ENCODE measurements at places on chromosomes 3 and 15.

DNA sequence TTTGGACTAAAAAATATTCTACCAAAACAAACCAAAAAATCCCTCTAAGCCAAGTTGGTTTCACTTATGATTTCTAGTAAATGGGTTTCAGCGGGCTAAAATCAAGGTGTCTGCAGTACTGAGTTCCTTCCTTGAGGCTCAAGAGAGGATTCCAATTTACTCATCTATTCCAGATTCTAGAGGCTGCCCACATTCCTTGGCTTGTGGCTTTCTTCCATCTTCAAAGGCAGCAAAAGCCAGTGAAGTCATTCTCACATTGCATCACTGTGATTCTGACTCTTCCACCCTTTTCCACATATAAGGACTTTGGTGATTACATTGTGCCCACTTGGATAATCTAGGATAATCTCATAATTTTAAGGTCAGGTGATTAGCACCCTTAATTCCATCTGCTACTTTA lies 48.1 kb downstream of the DPPA2 start:
- no peak for DNase-seq

DNA sequence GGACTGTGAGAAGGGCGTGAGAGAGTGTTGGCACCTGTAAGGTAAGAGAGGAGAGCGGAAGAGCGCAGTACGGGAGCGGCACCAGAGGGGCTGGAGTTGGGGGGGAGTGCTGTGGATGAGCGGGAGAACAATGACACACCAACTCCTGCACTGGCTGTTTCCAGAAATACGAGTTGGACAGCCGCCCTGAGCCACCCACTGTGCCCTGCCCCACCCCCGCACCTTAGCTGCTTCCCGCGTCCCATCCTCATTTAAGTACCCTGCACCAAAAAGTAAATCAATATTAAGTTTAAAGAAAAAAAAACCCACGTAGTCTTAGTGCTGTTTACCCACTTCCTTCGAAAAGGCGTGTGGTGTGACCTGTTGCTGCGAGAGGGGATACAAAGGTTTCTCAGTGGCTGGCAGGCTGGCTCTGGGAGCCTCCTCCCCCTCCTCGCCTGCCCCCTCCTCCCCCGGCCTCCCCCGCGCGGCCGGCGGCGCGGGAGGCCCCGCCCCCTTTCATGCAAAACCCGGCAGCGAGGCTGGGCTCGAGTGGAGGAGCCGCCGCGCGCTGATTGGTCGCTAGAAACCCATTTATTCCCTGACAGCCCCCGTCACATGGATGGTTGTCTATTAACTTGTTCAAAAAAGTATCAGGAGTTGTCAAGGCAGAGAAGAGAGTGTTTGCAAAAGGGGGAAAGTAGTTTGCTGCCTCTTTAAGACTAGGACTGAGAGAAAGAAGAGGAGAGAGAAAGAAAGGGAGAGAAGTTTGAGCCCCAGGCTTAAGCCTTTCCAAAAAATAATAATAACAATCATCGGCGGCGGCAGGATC lies at the start of gene SOX2:
Gene SOX2, plus strand, starts transcription at position 601 of the 811 bp plus-strand sequence. CDS start 436 bp downstream, outside the sequence.
- DNase-seq, result no peak

- DNase-seq, result no peak
These were observed 33.7 kb upstream of the SYNM start for GRCh38 chr15:99071091-99071680.

DNA sequence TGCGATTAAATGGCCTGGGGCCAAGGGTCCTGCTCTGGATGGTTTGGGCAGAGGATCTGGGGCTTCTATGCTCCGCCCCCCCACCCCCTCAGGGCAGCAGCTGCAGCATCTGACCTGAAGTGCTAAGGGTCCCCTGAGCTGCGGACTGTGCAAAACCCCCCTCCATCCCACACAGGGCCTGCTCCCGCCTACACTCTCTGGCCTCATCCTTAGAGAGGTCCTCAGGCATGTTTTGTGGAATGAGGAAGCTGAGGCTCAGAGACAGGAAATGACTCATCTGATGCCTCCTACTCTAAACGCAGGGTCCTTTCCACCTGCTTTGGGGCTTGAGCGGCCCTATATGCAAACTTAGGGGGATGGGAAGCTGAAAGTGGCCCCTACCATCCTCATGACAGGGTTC lies 59.5 kb upstream of the CTSH start:
- DNase-seq, result no peak

GRCh38 chr3:125318167-125318865 lies 56.8 kb downstream of the ZNF148 start:
- DNase-seq, result no peak

DNA sequence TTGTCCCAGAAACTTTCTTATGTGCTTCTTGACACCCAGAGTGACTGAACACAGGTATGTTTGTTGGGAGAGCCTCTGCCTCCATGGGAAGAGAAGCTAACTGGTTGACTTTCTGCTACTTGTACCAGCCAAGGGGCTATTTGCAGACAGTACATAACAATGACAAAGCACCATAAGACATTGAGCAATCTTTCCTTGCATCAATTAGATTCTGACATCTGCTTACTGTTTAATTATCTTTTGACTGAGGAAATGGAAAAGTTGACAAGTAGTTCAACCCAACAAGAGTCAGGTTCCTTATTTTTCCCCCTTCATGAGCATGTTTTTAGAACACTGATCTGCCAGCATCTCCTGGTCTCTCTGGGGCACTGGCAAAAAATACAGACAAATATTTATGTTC lies 157.7 kb downstream of the RPLP1 start:
- DNase-seq, result no peak

GRCh38 chr15:69755551-69756310 lies 303.1 kb downstream of the RPLP1 start:
- DNase-seq, result no peak

- no peak for DNase-seq
These were observed 13.5 kb downstream of the PPM1M start for GRCh38 chr3:52259035-52259434.

- DNase-seq, result no peak
These were observed 40.9 kb upstream of the PIK3R4 start for GRCh38 chr3:130787422-130788068.

- DNase-seq, result no peak
These were observed 68.1 kb upstream of the TLE3 start for GRCh38 chr15:70165716-70166284.

GRCh38 chr3:128794770-128795649 lies 69.0 kb downstream of the RAB7A start:
- peak; percentile 19 for DNase-seq

DNA sequence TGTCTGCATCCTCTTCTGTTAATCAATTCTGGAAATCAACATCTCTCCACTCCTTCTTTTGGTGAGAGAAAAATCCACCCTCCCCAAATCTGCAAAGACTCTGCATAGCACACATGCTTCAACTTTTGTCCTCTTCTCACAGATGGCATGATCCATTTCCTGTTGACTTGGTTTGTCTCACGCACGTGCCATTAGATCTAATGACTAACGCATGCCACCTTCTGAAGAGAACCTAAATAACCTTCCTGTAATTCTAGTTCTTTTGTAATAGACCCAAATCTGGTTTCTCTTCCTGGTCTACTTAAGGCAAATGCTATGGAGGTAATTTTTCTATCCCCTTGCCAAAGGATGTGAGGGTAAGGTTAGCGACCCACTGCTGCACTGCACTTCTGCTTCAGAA lies 51.0 kb upstream of the ATOSA start:
- DNase-seq, result no peak

DNA sequence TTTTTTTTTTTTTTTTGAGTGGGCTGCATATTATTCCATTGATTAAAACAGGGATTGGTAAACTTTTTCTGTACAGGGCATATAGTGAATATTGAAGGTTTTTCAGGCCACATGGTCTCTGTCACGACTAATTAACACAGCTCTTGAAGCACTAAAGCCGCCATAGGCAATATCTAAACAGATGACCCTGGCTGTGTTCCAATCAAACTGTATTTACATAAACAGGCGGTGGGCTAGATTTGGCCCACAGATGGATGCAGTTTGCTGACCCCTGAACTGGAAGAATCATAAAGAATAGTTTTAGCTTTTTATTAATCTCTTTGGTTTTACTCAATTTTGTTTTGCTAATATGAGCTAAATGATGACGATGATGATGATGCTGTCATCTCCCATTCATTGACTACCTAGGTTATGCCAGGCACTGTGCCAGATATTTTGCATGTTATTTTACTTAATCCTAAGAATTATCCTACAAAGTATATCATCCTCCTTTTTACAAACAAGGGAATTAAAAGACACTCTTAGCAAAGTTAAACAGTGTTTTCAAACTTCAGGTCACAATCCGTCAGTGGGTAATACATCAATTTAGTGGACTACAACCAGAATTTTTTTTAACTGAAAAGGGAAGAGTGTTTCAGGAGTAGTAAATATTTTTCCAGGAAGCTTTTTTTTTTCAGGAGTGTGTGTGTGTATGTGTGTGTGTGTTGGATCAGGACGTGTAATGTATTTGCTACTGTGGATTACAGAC lies 54.3 kb downstream of the LMCD1 start:
- DNase-seq, result no peak

DNA sequence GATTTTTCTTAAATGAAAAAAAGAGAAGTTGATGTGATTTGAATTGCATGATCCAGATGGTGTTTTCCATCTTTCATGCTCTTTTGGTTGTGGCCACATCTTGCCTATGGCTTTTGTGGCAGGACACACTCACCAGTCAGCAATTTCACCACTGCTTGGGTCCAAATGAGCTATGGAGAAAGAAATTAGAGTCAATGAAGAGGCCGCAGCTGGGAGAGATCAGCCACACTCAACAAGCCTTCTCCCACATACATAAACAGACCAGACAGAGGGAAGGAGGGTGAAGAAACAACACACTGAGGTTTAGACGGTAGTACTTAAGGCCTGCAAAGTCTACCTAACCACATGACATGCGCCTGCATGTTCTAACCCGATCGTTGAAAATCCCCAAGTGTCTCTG lies 110.7 kb upstream of the CDIN1 start:
- DNase-seq, result no peak

- DNase-seq, result no peak
These were observed 6.4 kb upstream of the MGA start for GRCh38 chr15:41653760-41654159.

DNA sequence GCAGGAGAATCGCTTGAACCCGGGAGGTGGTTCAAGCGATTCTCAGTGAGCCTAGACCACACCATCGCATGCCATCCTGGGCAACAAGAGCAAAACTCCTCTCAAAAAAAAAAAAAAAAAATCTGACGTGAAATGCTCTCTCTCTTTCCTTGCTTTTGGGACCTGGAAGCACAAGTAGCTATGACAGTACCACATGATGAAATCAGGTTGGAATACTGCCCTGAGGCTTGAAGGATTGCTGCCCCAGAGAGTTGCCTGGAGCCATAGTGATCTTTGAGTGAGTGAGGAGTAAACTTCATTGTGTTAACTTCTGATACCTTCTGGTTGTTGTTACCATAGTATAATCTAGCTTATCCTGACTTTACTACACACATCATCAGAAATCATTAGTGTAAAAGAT lies 23.3 kb downstream of the AKAP13 start:
- no peak for DNase-seq

GRCh38 chr15:90047956-90048575 lies 46.9 kb downstream of the ZNF710 start:
- no peak for DNase-seq

DNA sequence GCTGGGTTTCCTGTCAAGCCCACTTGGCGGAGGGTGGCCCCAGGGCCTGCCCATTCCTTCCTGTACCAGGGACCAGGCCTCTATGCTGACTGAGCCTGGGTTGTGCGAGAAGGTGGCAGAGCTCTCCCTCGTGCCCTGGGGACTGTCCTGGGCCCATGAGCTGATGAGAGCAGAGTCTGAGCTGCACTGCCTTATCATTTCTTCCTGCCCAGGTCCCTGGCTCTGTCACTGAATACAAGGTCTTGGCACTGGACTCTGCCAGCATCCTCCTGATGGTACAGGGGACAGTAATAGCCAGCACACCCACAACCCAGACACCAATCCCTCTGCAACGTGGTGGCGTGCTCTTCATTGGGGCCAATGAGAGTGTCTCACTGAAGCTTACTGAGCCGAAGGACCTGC lies 7.5 kb downstream of the MPI start:
- no peak for DNase-seq

DNA sequence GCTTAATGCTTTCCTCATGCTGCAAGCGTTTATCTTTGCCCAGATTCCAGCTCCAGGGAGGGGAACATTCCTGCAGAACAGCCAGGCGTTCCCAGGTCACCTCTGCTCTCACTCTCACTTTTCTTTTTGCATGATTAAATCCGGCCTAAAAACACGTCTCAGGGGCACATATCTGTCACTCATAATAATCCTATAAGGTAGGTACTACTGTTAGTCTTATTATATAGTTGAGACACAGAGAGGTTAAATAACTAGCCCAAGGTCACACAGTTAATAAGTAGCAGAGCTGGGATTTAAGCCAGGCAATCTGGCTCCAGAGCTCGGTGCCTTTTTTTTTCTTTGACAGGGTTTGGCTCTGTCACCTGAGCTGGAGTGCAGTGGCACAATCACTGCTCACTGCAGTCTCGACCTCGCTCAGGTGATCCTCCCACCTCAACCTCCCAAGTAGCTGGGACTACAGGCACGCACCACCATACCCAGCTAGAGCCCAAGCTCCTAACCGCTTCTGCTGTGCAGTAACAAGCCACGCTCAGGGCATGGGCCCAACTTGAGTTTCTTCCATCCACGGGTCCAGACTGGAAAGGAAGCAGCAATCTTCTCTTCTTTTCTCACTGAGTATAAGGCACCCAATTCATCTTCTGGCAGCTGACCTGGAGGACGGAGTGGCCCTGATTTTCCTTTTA lies 96.5 kb downstream of the LIPC start:
- DNase-seq, result no peak

DNA sequence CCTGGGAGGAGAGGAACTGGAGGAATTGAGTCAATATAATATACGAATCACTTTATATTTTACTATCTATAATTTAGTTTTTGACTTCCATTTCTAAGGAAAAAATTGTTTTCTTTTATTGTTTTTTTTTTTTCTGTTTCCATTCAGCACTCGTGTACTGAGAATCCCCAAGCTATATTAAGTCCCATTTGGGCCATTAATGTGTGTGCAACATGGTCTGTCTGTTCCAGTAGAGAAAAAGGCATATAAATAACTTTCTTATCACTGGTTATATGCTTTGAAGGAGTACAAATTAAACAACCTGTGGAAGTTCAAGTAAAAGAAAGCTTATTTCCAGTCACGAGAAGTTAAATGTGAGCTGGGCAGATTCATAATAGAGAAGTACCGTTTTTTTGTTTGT lies 498.9 kb upstream of the TPRG1 start:
- no peak for DNase-seq

DNA sequence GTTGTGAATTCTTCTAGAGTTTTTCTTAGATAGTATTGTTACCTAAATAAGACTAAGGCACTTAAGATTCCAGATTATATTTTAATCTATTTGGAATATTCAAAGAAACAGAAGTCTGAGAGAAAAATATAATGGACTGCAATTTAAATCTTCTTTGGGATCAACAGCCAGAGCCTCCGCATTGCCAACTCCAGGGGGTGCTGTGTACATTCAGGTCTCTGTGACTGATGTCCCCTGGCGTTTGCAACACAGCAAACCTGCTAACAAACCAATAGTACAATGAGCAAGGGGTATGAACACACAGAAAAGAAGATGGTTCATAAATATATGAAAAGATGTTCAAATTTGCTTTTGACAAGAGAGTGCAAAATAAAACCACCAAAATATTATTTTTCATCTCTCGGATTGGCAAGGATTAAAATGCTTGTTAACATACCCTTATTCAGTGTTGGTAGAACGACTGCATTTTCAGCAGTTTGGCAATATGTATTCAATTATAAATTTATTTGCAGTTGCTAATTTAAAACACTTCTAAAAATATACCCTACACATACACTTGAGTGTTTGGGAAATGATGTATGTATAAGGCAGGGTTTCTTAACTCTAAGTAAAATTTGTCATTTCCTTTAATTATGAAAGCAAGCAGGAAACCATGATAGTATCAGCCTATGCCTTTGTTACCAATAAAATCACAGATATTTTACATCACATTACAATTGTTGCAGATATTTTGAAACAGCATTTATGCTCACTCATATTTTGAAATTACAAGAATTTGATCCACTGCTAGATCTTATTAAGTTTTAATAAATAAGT lies 16.1 kb upstream of the TM4SF1 start:
- peak; percentile 10 for DNase-seq
